ENCODE measurements at places on chromosomes 6 and 20.

GRCh38 chr6:151550618-151551017 is 56.8 kb downstream of the CCDC170 start:
- no peak for DNase-seq

GRCh38 chr6:28609672-28610071 is 84.0 kb downstream of the GPX5 start:
- no peak for DNase-seq

DNA sequence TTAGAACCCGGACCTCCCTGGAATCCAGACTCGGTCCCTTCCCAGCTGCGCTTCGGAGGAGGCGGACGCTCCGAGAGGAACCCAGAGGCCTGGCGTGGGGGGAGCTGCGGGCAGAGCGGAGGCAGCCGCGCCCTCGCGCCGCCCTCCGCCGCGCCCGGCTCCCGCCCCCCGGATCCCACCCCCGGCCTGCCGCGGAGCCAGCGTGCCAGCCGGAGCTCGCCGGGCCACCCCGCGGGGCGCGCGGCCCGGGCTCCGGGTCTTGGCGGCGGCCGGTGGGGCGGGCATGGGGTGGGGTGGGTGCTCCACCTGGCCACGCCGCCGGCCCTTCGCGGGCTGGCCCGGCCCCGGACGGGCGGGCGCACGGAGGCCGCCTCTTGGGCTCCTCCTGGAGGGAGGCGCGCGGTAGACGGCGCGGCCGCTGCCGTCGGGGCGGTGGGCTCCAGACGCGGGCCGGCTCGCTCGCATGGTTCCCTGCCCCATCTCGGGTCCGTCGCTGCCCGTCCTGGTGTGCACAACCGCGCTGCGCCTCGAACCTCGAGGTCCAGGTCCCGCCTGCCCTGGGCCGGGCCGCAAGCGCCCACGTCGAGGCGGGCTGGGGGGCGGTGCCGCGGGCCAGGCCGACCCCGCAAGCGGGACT is 592 bp upstream of the CDYL start:
- peak; percentile 81 for DNase-seq

GRCh38 chr6:162387718-162388382 is 339.7 kb downstream of the PRKN start:
- DNase-seq, result no peak

DNA sequence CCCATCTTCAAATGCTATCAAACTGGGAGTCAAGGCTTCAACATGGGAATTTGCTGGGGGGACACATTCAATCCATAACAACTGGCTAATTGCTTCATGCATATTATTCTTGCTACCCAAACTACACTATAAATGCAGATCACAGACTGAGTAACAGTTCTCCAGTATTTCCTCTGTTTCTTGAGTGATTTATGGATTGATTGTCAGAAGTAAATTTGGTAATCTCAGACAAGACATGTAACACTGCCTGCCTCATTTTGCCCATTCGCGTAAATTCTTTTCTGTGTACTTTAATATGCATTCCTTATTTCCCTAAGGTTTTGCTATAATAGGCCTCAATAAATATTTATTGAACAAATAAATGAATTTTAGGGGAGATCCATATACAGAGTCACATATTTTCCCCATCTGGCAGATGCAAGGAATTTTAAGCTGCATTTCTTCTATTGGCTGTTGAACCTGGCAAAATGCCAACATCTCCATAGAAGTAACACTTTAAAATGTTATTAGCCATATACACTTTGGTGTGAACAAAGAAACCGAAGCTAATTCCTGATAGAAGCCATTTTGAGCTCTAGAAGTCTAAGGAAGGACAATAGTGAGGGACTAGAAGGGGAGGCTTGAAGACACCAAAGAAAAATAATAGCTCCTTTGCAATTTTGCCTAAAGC is 98.2 kb downstream of the QRSL1 start:
- DNase-seq, result no peak

DNA sequence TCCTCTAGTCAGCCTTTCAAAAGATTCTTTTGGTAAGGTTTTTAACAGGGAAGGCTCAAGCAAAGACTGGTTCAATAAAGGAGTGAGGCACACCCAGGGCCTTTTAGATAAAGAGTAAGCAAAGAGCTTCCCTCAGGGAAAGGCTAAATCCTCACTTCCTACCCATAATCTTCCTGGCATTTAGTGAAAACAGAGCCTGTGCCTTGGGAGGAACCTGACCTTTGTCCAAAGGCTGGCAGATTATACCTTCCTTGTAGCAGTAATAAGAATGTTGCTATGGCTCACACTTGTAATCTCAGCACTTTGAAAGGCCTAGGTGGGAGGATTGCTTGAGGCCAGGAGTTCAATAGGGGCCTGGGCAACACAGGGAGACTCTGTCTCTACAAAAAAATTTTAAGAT is 280.1 kb upstream of the PLCB4 start:
- no peak for DNase-seq

- DNase-seq, result no peak
Observed at GRCh38 chr6:63943826-63944225, 308.2 kb downstream of the PHF3 start.

GRCh38 chr6:153787341-153787606 is 251.8 kb upstream of the OPRM1 start:
- no peak for DNase-seq

DNA sequence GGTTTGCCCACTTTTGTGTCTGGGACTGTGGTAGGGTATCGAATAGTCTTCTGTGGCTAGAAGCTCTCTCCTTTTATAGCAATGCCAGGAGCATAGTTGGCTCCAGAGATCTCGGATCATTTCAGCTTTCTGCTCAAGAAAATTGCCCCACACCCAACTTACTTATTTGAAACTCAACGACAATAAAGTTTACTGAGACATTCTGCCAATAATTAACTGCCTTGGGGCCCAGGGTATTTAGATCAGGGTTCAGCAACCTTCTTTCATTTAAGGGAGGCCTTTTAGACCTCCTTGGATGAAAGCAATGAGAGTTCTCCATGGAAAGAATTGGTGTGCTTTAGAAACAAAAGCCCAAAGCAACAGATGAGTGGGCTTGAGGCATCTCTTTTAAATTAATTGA is 53.8 kb upstream of the GMPR start:
- no peak for DNase-seq

DNA sequence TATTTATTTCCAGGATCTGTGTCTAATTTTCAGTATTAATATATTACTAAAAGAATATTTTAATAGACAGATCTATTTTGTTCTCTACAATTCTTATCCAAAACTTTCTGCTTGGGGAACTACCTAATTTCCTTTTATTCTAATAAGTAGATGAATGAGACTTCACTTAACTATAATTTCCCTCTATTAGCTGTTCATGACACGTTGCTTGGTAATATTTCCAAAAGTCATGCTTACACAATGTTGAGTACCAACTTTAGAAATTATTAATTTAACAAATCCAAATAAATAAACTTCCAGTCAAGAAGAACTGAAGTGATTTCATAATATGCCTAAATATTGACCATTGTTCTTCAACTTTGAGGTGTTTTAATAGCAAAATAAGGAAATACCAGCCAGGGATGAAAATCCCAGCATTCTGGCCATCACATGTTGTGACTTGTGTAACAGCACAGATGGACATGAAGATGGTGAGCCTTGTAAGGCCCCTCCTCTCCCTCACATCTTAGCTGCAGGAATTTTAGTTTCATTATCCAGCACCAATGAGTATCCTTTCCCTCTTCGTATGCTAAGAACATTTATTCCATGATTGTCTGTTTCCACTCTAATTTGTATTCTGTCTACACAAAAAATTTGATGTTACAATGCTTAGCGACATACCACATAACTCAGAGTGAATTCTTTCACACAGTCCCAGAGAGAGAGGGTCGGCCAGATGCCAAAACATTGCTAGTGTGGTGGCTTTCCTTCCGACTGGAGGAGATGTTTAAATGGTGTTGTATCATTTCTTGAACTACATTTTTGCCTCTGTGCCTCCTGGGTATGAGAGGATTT is 137.5 kb downstream of the FOXA2 start:
- no peak for DNase-seq

- no peak for DNase-seq
Observed at GRCh38 chr6:98880486-98880885, 46.1 kb downstream of the POU3F2 start.

DNA sequence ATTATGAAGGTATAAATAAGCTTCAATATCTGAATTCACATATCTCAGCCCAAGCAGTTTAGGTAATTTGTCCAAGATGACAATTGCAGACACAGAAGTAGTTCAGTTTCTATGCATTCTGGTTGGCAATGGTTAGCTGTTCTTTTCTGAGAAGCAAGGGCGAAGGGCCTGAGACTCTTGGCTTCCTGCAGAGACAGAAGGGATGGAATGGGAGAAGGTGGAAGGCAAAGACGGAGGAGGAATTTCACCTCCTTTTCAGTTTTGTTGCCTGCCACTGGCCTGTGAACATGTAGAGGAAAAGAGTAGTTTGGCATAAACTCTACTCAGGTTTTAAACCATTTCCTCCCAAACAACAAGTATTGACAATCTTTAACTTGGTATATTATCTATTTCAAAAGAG is 180.7 kb upstream of the HS3ST5 start:
- DNase-seq, result no peak

GRCh38 chr6:70183538-70183937 is 119.3 kb downstream of the COL9A1 start:
- no peak for DNase-seq

DNA sequence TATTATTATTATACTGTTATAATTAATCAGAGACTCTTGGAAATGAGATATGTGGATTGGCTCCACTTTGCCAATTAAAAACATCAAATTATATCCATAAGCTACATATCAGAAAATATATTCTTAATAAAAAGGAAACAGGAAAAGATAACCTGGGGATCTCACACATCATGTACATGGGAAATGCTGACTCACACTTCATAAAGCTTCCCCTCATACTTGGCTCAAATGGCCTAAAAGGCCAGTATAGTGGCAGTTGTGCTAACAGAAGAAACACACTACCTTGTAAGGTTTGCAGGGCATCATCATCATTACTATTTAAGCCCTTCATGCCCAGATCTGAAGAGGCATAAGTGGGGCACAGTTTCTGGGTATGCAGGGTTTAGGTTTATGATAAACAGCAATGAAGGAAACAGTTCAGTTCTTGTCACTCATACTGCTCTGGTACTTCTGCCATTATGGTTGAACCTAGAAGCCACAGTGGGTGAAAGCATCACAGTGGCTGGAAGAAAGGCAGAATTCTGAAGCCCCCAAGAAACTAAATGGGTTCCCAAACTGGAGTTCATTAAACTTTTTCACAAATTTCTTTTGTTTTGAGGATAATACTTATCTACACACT is 60.6 kb downstream of the BTBD9 start:
- no peak for DNase-seq

GRCh38 chr6:107179004-107179403 is 63.7 kb upstream of the BEND3 start:
- DNase-seq, result peak; percentile 14
